Pancreas (tissue), 10 donors: ENCODE measurements at places on chromosomes 6 and 20. TPM values are rescaled to one million over a fixed set of nuclear protein-coding genes. Genes with fewer than 3 reads are reported as not detected.

DNA sequence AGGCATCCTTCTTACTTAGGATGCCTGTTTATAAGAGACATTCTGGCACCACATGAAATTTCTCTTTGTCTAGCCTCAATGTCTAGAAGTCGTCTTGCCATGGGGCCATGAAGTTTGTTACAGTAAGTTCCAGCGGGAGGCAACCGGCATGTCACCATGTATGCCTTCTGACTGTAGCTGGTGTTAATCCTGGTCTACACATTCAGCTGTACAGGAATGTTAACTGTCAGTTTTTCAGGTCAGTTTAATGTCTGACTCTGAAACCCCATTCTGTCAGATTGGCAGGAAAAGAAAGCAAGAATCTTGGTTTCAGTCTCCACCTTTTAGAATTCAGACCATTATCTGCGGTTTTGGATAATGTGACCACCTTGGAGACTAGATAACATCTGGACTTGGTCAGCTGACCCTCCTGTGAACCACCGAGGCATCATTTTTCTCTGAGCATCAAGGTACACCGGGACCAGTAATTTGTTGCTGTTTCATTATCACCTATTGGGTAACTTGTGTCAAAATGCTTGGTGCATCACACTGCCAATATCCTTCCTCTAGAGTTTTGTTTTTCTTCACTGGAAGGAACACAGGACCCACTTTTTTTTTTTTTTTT is 228.7 kb downstream of the DOK5 start:
- H3K36me3 ChIP-seq: no peaks in the 10 kb centered on the region
- no peak for DNase-seq
- H3K27me3 ChIP-seq: no peaks in the 10 kb centered on the region
- no peak overlapping the region for H3K27ac ChIP-seq
- no peaks in the 10 kb centered on the region for H3K4me1 ChIP-seq

- H3K36me3 ChIP-seq: no peaks in the 10 kb centered on the region
- no peak overlapping the region for H3K27ac ChIP-seq
- no peak for DNase-seq
Observed at GRCh38 chr20:32908334-32909292, 49.9 kb downstream of the EFCAB8 start.

DNA sequence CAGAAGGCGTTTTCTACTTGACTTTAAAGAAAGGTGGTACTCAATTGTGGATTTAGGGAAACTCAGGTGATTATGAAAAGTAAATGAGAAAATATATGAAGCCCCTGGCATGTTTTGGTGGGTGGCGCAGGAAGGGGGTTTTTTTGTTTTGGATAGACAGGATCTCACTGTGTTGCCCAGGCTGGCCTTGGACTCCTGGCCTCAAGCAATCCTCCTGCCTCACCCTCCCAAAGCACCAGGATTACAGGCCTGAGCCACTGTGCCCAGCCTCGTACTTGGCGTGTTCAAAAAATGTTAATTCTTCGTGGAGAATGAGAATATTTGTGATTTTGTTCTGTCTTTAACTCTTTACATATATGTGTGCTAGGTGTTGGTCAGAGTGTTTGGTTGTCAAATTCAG is 32.1 kb upstream of the C20orf144 start:
- H3K36me3 ChIP-seq: no peaks in the 10 kb centered on the region
- no peaks in the 10 kb centered on the region for H3K27me3 ChIP-seq
- no peak for DNase-seq
- no peak overlapping the region for H3K4me3 ChIP-seq
- no peaks in the 10 kb centered on the region for H3K4me1 ChIP-seq

GRCh38 chr6:148924226-148925012 is 177.6 kb downstream of the UST start:
- DNase-seq: no peak
- H3K27ac ChIP-seq: no peak overlapping the region
- H3K36me3 ChIP-seq: no peaks in the 10 kb centered on the region
- no peaks in the 10 kb centered on the region for H3K27me3 ChIP-seq

DNA sequence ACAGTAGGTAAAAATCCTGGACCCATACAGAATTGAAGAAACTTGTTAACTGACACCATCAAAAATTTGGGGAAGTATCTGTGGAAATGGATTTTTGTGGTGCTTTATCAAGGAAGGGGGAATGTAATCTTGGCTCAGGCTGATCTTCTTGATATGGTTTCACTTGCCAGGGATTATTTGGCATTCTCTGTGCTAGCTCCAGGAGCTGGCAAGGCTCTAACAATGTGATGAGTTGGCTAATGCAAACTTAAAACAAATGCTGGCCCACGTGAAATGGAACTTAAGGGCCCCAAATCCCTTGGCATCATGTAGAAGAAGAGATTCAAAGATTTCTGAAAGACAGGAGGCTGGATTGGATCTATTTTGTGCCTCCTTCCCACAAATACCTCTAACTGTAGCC is 13.1 kb downstream of the KCNS1 start:
- H3K4me3 ChIP-seq: no peak overlapping the region
- DNase-seq: no peak
- H3K4me1 ChIP-seq: no peaks in the 10 kb centered on the region

DNA sequence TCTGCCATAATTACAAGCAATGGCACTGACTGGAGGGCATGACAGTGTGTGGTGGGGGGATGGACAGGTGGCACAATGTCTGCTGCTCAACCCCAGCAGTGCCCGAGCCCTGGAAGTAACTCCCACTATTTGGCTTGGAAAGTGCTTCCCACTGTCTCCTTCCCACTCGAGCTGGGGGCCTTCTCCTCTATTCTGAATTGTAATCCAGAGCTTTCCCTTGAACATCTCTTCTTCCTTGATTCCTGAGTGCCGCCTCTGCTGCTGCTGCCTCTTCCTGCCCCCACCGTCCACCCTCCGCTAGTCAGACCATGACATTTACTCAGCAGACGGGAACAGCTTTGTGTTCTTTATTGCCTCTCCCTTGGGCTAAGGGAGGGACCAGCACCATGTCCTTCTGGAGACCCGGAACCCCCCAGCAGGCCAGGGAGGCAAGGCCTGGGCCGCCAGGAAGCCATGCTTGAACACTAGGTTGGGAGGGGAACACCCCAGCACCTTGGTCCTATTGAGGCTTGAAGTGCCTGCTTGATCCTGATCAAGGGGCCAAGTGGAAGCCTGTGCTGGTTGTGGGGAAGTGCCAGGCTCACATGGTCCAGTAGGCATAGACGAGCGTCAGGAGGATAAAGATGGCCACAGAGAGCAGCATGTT is 17.0 kb downstream of the CCDC167 start:
- no peaks in the 10 kb centered on the region for H3K27me3 ChIP-seq
- DNase-seq: no peak
- no peaks in the 10 kb centered on the region for H3K36me3 ChIP-seq
- H3K4me1 ChIP-seq: no peaks in the 10 kb centered on the region
- no peak overlapping the region for H3K27ac ChIP-seq

- H3K27ac ChIP-seq: no peak overlapping the region
- no peak for DNase-seq
- no peaks in the 10 kb centered on the region for H3K36me3 ChIP-seq
- no peaks in the 10 kb centered on the region for H3K27me3 ChIP-seq
- H3K4me3 ChIP-seq: no peak overlapping the region
- H3K4me1 ChIP-seq: no peaks in the 10 kb centered on the region
Observed at GRCh38 chr6:145087034-145087433, 648.3 kb downstream of the EPM2A start.

GRCh38 chr20:35447082-35447789 is 8.2 kb upstream of the CEP250 start:
- H3K27me3 ChIP-seq: no peaks in the 10 kb centered on the region
- H3K36me3 ChIP-seq: no peaks in the 10 kb centered on the region
- H3K4me1 ChIP-seq: no peaks in the 10 kb centered on the region
- H3K27ac ChIP-seq: no peak overlapping the region

DNA sequence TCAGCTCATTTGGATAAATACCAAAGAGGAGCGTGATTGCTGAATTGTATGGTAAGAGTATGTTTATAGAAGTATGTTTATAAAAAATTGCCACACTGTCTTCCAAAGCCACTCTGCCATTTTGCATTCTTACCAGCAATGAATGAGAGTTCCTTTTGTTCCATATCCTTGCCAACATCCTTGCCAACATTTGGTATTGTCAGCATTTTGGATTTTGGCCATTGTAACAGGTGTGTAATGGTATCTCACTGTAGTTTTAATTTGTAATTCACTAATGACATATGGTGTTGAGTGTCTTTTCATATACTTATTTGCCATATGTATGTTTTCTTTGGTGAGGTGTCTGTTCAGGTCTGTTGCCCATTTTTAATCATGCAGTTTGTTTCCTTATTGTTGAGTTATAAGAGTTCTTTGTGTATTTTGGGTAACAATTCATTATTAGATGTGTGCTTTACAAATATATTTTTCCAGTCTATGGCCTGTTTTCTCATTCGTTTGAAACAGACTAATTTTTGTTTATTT is 520.2 kb upstream of the SOX4 start:
- no peak overlapping the region for H3K4me3 ChIP-seq
- no peak for DNase-seq
- no peak overlapping the region for H3K27ac ChIP-seq
- H3K4me1 ChIP-seq: no peaks in the 10 kb centered on the region

Gene LPA
- total RNA-seq: 2.1 TPM

GRCh38 chr6:127096167-127096566 is 22.3 kb upstream of the RSPO3 start:
- no peaks in the 10 kb centered on the region for H3K4me1 ChIP-seq
- no peaks in the 10 kb centered on the region for H3K27me3 ChIP-seq
- no peak overlapping the region for H3K4me3 ChIP-seq

DNA sequence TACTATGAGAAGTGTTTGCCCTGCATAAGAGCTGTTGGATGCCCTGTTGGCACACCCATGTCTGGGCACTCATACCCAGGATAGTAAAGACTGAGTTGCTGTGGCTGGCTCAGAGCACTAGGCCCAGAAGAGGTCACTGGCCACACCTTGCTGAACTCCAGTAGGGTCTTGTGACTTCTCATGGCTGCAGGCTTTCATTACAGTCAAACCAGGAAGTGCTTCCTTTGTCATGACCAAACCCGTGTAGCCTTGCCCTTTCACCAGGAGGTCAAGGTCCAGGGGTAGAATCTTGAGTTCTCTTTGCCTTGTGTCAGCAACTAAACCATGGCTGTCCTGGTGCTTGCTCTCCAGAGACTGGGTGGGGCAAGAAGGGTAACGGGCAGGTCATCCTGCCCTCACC is 49.5 kb downstream of the CD164 start:
- H3K27ac ChIP-seq: no peak overlapping the region
- no peak overlapping the region for H3K4me3 ChIP-seq
- no peaks in the 10 kb centered on the region for H3K36me3 ChIP-seq
- H3K27me3 ChIP-seq: no peaks in the 10 kb centered on the region
- DNase-seq: no peak
- peaks cover 6% of the 10 kb centered on the region for H3K4me1 ChIP-seq

DNA sequence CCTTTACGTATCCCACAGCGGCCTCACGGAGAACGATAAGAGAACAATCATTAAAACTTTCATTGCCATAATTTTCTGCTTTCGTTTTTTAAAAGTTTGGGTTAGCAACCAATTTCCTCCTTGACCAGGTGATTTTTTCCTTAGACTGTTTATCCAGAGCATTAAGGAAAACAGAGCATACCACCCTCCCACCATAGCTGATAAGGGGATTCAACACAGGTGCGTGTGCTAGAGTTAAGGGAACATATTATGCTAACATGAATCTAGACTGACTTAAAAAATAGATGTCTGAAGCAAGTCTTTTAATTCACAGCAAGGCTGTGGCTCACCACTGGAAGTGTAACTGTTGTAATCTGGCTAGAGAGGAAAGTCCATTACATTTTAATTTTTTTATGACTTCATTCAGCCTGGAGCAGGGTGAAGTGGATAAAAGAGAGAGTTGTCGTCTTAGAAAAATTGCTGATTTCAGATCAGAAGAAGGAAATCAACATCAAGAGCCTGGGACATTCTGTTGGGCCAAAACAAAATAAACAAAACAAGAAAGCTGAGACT is 5.5 kb upstream of the SLC22A2 start:
- H3K27me3 ChIP-seq: no peaks in the 10 kb centered on the region
- no peak overlapping the region for H3K27ac ChIP-seq
- no peaks in the 10 kb centered on the region for H3K36me3 ChIP-seq
- no peaks in the 10 kb centered on the region for H3K4me1 ChIP-seq
- DNase-seq: no peak

DNA sequence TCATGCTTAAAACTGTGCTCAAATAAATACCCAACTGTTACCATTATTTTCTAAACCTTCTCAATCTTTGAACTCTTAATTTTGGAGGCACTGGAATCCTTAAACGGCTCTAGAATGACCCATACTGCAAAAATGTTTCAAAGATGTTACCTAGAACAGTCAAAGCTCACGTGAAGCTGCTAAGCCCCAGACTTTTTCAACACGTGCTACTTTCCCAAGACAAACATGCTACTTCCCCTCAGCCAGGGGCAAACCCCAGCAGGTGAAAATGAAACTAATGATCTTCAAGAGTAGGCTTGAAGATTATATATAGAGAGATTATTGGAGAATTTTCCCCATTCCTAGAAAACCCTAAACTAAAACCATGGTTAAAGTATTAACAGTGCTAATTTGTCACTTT is 28.1 kb downstream of the HUS1B start:
- no peaks in the 10 kb centered on the region for H3K36me3 ChIP-seq

GRCh38 chr20:9078826-9079731 is 10.2 kb downstream of the PLCB4 start:
- no peak overlapping the region for H3K4me3 ChIP-seq
- no peak overlapping the region for H3K27ac ChIP-seq
- no peaks in the 10 kb centered on the region for H3K4me1 ChIP-seq
- no peaks in the 10 kb centered on the region for H3K27me3 ChIP-seq

GRCh38 chr20:46801003-46801702 is 91.7 kb downstream of the SLC2A10 start:
- no peaks in the 10 kb centered on the region for H3K36me3 ChIP-seq
- H3K4me1 ChIP-seq: no peaks in the 10 kb centered on the region
- no peaks in the 10 kb centered on the region for H3K27me3 ChIP-seq
- H3K4me3 ChIP-seq: no peak overlapping the region
- DNase-seq: no peak

DNA sequence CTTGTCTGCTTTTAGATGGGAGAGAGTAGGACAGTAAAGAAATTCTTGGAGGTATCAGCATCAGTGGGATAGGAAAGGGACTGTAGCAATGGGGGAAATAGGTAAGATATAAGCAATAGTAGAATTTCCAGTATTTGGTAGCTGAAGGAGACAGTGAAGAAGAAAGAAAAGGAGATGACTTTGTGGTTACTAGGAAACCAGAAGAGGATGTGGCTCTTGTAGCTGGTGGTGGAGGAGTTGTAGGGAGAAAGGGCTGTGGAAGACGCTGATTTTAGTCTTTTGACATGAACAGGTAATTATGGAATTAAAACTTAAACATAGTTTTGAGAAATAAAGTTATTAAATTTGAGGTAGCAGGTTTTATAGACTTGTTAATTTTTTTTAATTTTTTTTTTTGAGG is 26.1 kb downstream of the SH3BGRL2 start:
- H3K36me3 ChIP-seq: no peaks in the 10 kb centered on the region
- no peak overlapping the region for H3K4me3 ChIP-seq
- no peaks in the 10 kb centered on the region for H3K4me1 ChIP-seq
- no peaks in the 10 kb centered on the region for H3K27me3 ChIP-seq
- no peak overlapping the region for H3K27ac ChIP-seq

- no peak overlapping the region for H3K4me3 ChIP-seq
- no peak overlapping the region for H3K27ac ChIP-seq
- H3K4me1 ChIP-seq: no peaks in the 10 kb centered on the region
- no peaks in the 10 kb centered on the region for H3K36me3 ChIP-seq
Observed at GRCh38 chr6:1665214-1665613, 55.5 kb downstream of the FOXC1 start.

- H3K27me3 ChIP-seq: no peaks in the 10 kb centered on the region
- no peak overlapping the region for H3K4me3 ChIP-seq
- no peaks in the 10 kb centered on the region for H3K4me1 ChIP-seq
- DNase-seq: no peak
- peaks cover 46% of the 10 kb centered on the region for H3K36me3 ChIP-seq
Observed at GRCh38 chr20:16505894-16506293, 67.4 kb downstream of the KIF16B start.

- DNase-seq: peak; percentile 8
- no peak overlapping the region for H3K4me3 ChIP-seq
- H3K27ac ChIP-seq: no peak overlapping the region
Observed at GRCh38 chr6:107106165-107106564, 9.2 kb downstream of the BEND3 start.
